B cell (primary cell): ENCODE measurements at places on chromosomes 11 and 22. TPM values are rescaled to one million over a fixed set of nuclear protein-coding genes. Genes with fewer than 3 reads are reported as not detected.

TMEM134 gene
- total RNA-seq = 154 and 167 TPM in 2 replicates

SCYL1 gene
- total RNA-seq = 72.3 and 85.5 TPM in 2 replicates

IRAG1 gene
- total RNA-seq = 0.32 and 0.58 TPM in 2 replicates

APOA5 gene
- not detected in 2 replicates for total RNA-seq

ZNF202 gene
- 25.1 and 32.3 TPM in 2 replicates for total RNA-seq

- H3K27me3 ChIP-seq = no peaks in the 10 kb centered on the region
- H3K4me1 ChIP-seq = no peaks in the 10 kb centered on the region
- DNase-seq = no peak
- no peak overlapping the region for H3K4me3 ChIP-seq
- no peak overlapping the region for H3K27ac ChIP-seq
These were observed 20.8 kb upstream of the PICALM start for GRCh38 chr11:86089659-86090058.

- H3K36me3 ChIP-seq = no peaks in the 10 kb centered on the region
- no peak overlapping the region for H3K27ac ChIP-seq
- DNase-seq = no peak
- H3K4me1 ChIP-seq = no peaks in the 10 kb centered on the region
- H3K27me3 ChIP-seq = no peaks in the 10 kb centered on the region
These were observed 55.3 kb downstream of the INSC start for GRCh38 chr11:15169815-15170551.

GRCh38 chr11:100294748-100295147, 392.3 kb upstream of the ARHGAP42 start:
- H3K36me3 ChIP-seq = no peaks in the 10 kb centered on the region
- H3K27ac ChIP-seq = no peak overlapping the region
- H3K27me3 ChIP-seq = no peaks in the 10 kb centered on the region
- no peaks in the 10 kb centered on the region for H3K4me1 ChIP-seq

DNA sequence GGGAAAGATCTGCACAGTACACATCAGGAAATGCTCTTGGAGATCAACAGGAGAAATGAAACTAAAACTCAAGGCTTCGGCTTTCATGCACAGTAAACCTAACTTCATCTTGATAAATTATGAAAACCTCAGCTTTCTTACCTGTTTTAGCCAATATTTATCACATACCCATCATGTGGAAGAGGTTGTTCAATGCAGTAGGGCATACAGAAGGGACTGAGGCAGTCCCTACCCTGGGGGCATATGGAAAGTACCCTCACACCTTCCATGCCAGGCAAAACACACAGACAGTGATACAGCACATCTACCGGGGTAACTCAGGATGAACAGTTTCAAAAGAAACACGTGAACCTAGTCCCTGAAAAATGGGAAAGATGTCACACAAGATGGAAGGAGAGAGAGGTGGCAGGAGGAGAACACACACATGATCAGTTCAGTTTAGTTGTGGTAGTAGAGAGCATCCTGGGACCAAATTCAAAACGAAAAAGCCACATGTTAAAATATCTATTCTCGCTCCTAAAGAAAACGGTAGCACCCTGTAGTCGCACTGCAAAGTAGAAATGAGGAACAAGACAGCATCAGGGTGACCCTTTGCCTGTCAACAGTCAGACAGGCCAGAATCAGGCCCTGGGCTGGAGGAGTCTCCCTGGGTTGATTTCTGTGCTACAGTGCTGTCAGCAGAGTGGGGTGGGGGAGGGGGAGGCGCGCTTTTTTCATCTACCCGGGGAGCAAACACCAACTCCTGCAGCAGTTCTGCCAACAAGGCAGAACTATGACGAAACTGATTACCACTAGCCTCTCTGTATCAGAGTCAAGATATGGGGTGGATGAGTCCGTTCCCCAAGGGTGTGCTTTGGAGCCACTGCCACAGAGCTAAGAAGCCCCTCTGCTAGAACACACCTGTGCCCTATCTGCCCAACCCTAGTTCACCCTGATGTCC, 1.3 kb downstream of the HIRA start:
- peak overlapping the region; percentile 73 for H3K4me3 ChIP-seq
- peak; percentile 46 for DNase-seq
- H3K27ac ChIP-seq = peak overlapping the region; percentile 51
- H3K4me1 ChIP-seq = peaks cover 40% of the 10 kb centered on the region
- H3K27me3 ChIP-seq = no peaks in the 10 kb centered on the region

GRCh38 chr22:38715176-38715764, 9.5 kb downstream of the GTPBP1 start:
- H3K4me1 ChIP-seq = peaks cover 8% of the 10 kb centered on the region
- no peak overlapping the region for H3K27ac ChIP-seq

- H3K4me3 ChIP-seq = peak overlapping the region; percentile 27
- no peak overlapping the region for H3K27ac ChIP-seq
- peaks cover 7% of the 10 kb centered on the region for H3K27me3 ChIP-seq
- H3K36me3 ChIP-seq = no peaks in the 10 kb centered on the region
- DNase-seq = no peak
These were observed 14.2 kb downstream of the PLEKHB1 start for GRCh38 chr11:73660497-73661034.

GRCh38 chr11:125925247-125925740, 20.6 kb upstream of the VSIG10L2 start:
- no peaks in the 10 kb centered on the region for H3K4me1 ChIP-seq
- H3K27me3 ChIP-seq = no peaks in the 10 kb centered on the region
